GM12878 (cell line): ENCODE measurements at places on chromosomes 7 and 10.

GRCh38 chr10:80201608-80202141 is 3.7 kb downstream of the ANXA11 start:
- DNase-seq = no peak

GRCh38 chr10:101912561-101913179 is 69.1 kb upstream of the KCNIP2 start:
- DNase-seq = no peak

DNA sequence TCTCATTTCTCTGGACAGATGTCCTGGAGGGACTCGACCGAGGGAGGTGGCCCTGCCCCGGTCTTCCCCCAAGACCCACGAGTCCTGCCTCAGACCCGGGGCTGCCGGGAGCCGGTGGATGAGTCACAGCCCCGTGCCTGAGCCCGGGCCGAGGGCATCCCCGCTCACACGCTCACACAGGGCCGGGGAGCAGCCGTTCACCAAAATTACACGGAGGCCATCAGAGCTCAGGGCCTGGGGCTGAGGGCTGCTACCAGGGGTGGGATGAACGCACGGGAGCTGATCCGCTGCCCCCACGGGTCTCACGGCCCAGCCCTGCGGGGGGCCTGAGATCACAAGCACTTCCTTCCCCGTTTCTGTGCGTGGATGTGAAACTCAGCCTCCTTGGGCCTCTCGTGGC is 17.5 kb downstream of the FAM20C start:
- DNase-seq = no peak

DNA sequence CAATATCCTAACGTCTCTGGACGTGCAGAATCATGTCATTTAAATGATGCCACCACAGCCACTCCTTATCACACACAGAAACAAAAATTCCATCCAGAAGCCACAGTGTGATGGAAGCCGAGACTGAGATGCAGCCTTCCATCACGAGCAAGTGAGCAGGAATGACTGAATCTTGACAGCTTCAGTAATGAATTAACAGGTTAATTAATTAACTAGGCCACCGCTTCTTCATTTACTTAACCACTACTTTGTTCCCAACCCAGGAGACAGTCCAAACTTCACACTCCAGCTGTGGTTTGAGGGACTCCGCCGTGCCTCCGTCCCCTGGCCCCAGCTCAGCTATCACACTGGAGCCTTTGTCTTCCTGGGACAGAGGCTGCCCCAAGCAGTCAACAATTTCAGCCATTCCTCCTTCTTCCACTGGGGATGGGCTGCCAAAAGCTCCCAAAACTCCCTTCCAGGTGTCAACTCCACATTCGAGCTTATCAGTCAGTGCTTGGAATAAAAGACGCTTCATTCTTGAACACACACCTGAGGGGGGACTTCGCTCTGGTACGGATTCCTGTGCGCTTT is 65.9 kb downstream of the FGFR2 start:
- no peak for DNase-seq
